ENCODE measurements at places on chromosomes 7 and 10. TPM values are rescaled to one million over a fixed set of nuclear protein-coding genes. Genes with fewer than 3 reads are reported as not detected.

SPDYE8 gene
- total RNA-seq: not detected

PAX4 gene
- not detected for total RNA-seq

SLC26A4 gene
- 0.80 TPM for total RNA-seq

PLA2G12B gene
- not detected for total RNA-seq

GNGT1 gene
- total RNA-seq: not detected

Data from PC-9 (cell line).